ENCODE measurements at places on chromosomes 6 and 20.

- DNase-seq: peak; percentile 4
Observed at GRCh38 chr20:22312744-22313346, 271.5 kb downstream of the FOXA2 start.

DNA sequence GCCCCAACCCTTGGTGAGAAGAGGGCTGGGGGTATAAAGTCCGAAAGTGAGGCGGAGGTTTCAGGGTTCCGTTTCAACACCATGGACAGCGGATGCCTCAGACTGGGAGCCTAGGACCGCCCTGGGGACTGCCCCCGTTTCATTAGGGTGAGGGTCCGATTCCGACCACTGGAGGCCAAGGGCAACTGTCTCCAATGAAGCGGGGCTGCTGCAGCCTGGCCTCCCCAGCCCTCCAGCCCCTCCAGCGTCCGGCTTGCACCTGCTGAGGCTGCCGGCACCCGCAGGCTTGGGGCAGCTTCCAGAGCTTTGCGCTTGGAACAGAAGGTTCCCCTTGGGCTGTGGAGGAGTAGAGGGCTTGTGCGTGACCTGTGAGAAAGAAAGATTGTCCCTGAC, 39.9 kb downstream of the YTHDF1 start:
- no peak for DNase-seq

- DNase-seq: no peak
Observed at GRCh38 chr20:51535674-51536073, 6.8 kb downstream of the NFATC2 start.

- DNase-seq: no peak
Observed at GRCh38 chr6:108312605-108313004, 17.8 kb downstream of the AFG1L start.

GRCh38 chr20:19886661-19887288, 128.7 kb downstream of the RIN2 start:
- DNase-seq: no peak

- DNase-seq: no peak
Observed at GRCh38 chr6:43782764-43783513, 12.9 kb downstream of the VEGFA start.

DNA sequence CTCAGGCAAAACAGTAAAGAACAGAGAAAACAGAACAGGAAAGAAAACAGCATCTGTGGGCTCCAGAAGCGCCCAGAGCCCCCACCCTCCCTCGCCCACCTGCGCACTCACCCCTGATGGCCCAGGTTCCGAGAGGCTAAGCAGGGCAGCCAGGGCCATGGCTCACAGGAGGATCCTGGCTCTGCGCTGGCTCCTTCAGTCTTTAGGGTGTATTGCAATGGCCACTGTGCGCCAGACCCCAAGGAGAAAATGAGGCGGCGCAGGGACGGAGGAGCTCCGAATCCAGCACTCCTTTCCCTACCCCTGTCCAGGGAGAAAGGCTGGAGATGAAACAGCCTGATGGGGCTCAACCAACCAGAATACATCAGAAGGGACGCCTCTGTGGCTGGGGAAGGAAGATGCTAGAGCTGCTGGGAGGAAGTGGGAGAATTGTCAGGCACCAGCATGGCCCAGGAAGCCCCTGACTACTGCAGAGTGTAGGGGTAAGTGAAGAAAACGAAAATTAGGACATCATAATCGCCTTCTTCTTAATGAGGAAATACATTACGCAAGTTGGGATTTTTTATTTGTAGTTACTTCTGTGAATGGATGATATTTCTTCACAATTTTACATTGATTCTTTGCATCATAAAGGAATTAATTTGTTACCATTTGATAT, 49.0 kb downstream of the COL11A2 start:
- no peak for DNase-seq

DNA sequence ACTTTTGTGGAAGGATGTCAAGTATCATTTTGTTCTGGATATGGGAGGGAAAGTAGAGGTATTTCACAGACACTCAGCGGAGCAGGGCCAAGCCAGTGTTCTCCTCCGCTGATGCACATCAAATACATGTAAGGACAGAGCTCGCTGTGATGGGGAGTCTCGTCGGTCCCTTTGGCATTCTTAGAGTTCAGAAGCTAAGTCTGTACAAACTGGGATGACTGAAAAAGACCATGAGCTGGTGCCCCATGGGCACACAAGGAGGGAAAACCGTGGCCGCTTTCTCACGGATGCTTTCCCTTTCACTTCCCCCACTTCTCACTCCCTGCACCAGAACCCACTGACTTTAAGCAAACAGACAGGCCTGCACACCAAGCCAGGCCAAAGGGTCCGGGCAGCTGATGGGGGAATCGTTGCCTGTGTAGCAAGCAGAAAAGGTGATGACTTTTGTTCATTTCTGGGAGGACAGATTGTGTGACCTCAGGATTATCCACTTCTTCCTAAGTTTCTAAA, 27.7 kb upstream of the MPC1 start:
- no peak for DNase-seq
